Fibroblast of skin of right quadriceps (primary cell): ENCODE measurements at places on chromosomes 3 and 15.
A peak's percentile ranks its signal among the peaks of the same experiment; 100 is the strongest.

- no peak for DNase-seq
These were observed 6.0 kb downstream of the TADA3 start for GRCh38 chr3:9786209-9786739.

- DNase-seq, result no peak
These were observed 20.1 kb downstream of the GOLGA6A start for GRCh38 chr15:74062236-74062635.

DNA sequence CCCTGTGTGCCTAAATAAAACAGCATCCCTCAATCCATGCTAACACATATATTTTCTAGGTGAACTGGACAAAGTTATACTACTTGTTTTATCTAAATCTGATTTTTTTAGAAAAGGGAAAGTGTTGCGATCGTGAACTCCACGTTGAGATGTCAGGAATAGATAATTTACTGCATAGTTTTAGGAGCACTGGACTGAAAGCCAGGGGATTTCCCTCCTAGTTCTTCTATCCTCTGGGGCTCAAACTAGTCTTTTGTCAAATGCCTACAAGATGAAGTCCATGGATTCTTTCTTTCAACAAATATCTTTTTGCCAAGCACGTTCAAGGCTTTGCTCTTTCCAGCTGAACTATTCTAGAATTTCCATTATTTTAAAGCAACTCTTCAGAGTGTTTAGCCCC lies 617 bp upstream of the HPS3 start:
- peak; percentile 1 for DNase-seq

DNA sequence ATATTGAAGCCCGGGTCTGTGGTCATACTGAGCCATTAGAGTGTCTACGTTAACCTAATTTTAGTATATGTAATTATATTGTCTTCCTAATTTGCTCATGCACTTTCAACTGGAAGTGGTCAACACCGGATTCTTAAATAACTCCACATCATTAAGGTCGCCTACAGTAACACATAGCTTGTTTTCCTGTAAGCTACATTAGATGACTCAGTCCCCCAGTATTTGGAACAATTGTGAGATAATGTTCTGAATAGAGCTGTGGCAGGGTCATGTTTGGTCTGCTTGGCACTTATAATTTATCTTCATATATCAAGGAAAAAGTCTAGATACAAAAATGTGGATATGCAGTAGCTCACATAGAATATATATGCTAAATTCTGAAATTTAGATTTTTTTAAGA lies 486.2 kb downstream of the IGSF11 start:
- no peak for DNase-seq

DNA sequence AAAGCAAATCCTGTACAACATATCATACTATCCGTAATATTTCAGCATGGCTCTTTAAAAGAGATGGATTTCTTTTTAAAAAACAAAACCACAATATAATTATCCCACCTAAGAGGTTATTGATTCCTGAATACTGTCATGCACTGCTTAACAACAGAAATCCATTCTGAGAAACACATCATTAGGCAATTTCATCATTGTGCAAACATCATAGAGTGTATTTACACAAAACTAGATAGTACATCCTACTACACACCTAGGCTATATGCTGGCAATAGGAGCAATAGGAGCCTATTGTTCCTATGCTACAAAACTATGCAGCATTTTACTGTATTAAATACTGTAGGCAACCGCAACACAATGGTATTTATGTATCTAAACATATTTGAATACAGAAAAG lies 242.0 kb downstream of the NEK10 start:
- DNase-seq, result no peak

GRCh38 chr15:71272932-71273331 lies 157.7 kb downstream of the THSD4 start:
- DNase-seq, result peak; percentile 89

GRCh38 chr3:166390303-166390702 lies 553.1 kb upstream of the BCHE start:
- DNase-seq, result no peak

- no peak for DNase-seq
These were observed 53.1 kb downstream of the TM2D3 start for GRCh38 chr15:101599091-101599490.

DNA sequence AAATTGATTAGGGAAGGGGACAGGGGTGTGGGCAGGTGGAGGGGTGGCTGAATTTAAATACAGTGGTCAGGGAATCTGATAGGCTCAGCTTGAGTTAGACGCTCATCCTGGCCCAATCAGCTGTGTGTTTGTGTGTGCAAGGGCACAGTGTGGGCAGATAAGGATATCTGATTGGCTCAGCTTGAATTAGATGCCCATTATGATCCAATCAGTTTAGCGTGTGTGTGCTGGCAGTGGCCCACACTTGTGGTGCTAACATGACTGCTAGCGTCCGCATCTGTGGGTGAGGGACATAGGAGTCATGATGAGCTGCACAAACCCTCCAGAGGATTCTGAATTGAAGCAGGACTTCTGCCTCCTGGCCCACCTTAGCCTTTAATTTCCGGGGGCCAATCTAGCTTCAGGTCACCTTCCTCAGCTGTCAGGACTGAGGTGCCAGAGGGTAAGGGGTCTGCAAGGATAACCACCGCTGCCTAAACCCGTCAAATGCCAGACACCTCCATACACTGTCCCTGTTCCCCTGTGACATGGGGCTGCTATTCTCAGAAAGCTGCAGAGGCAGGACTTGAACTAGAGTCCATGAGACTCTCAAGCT lies 97.3 kb downstream of the CORO2B start:
- no peak for DNase-seq

GRCh38 chr3:142993958-142994442 lies 7.4 kb upstream of the U2SURP start:
- peak; percentile 62 for DNase-seq

DNA sequence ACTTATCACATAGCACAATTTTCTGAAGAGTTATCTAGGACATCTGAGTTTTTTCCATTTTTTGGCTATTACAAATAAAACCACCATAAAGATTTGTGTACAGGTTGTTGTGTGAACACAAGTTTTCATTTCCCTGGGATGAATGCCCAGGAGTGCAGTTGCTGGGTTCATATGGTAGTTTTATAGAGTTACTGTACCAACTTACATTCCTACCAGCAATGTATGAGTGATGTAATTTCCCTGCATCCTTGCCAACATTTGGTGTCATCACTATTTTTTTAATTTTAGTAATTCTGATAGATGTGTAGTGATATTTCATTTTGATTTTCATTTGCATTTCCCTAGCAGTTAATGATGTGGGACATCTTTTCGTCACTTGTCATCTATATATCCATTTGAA lies 20.5 kb downstream of the FILIP1L start:
- DNase-seq, result peak; percentile 39

- no peak for DNase-seq
These were observed 48.5 kb downstream of the GRIP2 start for GRCh38 chr3:14491396-14492190.

DNA sequence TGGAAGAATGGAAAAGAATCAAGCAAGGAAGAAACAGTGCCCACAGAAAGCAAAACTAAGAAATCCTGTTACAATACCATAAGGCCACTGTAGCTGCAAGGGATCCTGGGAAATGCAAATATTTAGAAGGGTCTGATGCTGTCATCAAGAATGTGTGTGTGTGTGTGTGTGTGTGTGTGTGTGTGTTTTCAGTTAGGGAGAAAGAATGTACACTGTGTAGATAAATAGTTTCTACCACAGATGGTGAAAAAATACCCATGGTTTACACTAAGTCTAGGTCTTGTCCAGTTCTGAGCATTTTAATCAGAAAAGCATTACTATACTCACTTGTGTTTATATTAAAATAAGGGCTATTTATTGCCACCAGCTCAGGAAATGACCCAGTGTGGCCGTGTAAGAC lies 355.0 kb downstream of the RBMS3 start:
- DNase-seq, result no peak

- peak; percentile 60 for DNase-seq
These were observed 171.9 kb downstream of the FMN1 start for GRCh38 chr15:33022629-33023028.

DNA sequence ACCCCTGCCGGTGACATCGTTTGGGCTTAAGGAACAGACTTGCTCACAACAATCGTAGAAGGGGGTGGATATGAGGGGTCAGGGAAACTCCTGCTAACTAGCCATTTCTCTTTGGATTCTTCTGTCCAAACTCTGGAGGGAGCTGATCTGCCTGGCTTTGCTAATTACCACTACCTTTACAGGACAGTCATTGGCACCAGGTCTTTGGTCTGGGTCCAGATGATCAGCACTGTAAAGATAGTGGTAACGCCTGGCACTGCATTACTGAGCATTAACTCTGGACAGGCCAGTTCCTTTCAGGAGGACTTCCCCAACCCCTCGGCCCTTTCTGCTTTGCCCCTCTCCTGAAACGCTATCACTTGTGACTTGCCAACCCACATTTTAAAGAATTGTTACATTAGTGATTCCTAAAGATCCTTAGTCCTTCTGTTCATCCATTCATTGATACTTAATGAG lies 788 bp downstream of the UQCC5 start:
- DNase-seq, result no peak

GRCh38 chr15:47955021-47955420 lies 165.8 kb upstream of the SLC24A5 start:
- no peak for DNase-seq

DNA sequence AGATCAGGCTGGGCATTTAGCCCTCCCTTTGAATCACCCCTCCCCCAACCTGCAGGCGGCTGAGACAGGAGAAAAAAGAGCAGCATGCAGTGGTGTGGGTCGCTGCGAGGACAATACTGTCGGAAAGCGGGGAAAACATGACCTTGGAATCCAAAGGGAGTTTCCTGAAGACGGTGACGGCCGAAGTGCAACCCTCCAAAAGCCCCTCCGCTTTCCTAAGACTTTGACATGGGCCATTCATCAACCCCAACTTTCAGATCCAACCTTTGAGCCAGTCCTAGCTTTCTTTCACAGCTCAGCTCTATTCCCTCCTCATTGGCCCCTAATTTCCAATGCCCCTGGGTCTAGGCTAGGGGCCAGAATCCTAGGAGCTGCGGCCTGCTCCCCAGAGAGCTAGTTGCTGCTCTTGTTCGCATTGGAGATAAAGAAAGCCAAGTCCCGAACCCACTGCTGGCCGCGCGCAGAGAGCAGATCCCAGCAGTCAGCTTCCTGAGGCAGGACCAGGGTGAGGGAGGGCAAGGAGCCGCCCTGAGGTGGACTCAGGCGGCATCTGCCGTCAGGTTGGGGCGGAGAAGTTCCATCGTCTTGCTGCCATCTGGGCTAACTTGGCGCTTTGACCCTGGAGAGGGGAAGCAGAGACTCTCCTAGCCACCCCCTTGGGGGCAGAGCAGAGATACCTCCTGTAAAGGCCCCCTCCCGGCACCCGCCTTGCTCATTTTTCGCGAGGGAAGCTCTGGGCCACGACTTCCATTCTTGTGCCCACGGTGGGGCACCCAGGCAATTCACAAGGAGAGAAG lies 914 bp downstream of the ZIC4 start:
- DNase-seq, result no peak
